ENCODE measurements at places on chromosomes 2 and 18.
A peak's percentile ranks its signal among the peaks of the same experiment; 100 is the strongest.

DNA sequence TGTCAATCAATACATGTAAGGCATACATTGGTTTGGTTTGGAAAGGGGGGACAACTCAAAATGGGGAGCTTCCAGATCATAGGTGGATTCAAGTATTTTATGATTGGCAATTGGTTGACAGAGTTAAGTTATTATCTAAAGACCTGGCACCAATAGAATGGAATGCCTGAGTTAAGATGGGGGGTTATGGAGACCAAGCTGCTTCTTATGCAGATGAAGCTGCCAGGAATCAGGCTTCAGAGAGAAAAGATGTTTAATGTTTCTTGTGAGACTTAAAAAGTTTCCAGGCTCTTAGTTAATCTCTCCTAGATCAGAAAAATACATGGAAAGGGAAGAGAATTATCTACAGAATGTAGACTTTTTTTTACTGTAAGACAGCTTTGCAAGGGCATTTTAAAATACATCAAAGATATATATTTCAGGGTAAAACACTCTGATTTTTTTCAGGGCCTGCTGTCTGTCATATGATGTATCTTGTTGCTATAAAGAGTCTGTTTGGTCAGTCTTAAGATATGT is 1343.2 kb upstream of the LRRTM1 start:
- no peak for DNase-seq

GRCh38 chr2:157318884-157319283 is 6.7 kb downstream of the ERMN start:
- no peak for DNase-seq

DNA sequence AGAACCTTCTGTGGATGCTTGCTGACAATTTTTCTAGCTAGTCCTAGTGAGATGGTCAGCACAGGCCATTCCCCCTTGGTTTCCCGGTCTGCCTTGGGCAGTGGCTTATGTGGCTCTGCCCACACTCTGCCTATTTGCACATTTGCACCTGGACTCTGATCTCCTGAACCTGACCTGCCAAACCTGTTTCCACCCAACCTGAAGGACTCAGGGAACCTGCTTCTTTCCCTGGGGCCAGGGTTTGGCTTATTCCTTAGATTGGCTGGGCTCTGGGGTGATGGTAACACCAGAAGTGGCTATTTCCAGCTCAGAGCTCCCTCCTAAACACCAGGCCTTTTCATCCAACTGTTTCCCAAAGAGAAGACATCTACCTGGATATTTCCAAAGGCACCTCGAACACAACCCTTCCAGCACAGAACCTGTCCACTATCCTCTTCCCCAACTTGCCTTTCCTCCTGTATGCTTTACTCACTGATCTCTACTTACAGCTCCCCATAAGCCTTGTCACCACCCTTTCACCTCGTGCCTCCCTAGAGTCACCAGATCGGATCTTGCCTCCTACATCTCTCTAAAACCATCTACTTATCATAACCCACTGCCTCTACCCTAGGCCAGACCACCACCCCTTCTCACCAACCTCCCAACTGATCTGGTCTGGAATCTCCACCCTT is 5.8 kb upstream of the MTA3 start:
- no peak for DNase-seq

DNA sequence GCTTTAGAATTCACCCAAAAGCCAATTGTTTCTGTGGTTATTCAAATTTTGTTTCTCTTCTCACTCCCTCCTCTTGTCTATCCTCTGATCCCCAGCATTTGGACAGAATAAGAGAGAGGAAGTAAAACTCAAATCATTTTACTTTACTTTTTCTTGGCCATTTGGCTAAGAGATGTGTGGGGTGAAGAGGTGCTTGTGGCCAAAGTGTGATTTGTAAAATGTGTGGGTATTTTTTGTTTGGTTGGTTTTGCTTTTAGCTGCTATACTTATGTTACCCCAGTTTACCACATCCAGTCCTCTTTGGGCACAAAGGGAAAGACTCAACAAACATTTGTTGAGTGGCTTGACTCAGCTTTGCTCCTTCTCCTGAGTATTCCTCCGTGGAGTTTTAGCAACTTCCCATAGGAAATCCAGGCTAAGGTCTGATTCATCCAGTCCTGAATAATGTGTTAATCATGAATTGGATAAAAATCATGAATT is 109.1 kb upstream of the CYP1B1 start:
- no peak for DNase-seq

GRCh38 chr2:240402566-240403272 is 32.7 kb upstream of the GPC1 start:
- DNase-seq: no peak

- peak; percentile 33 for DNase-seq
Measured at GRCh38 chr18:63292831-63293683, 26.5 kb downstream of the BCL2 start.

- DNase-seq: no peak
Measured at GRCh38 chr2:60853531-60853930, 27.8 kb upstream of the REL start.

DNA sequence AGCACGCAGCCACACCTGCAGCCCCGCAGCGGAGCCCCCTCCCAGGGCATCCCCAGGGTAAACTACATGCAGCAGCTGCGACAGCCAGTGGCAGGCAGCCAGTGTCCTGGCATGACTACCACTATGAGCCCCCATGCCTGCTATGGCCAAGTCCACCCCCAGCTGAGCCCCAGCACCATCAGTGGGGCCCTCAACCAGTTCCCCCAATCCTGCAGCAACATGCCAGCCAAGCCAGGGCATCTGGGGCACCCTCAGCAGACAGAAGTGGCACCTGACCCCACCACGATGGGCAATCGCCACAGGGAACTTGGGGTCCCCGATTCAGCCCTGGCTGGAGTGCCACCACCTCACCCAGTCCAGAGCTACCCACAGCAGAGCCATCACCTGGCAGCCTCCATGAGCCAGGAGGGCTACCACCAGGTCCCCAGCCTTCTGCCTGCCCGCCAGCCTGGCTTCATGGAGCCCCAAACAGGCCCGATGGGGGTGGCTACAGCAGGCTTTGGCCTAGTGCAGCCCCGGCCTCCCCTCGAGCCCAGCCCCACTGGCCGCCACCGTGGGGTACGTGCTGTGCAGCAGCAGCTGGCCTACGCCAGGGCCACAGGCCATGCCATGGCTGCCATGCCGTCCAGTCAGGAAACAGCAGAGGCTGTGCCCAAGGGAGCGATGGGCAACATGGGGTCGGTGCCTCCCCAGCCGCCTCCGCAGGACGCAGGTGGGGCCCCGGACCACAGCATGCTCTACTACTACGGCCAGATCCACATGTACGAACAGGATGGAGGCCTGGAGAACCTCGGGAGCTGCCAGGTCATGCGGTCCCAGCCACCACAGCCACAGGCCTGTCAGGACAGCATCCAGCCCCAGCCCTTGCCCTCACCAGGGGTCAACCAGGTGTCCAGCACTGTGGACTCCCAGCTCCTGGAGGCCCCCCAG is 254.1 kb downstream of the GLI2 start:
- DNase-seq: no peak

DNA sequence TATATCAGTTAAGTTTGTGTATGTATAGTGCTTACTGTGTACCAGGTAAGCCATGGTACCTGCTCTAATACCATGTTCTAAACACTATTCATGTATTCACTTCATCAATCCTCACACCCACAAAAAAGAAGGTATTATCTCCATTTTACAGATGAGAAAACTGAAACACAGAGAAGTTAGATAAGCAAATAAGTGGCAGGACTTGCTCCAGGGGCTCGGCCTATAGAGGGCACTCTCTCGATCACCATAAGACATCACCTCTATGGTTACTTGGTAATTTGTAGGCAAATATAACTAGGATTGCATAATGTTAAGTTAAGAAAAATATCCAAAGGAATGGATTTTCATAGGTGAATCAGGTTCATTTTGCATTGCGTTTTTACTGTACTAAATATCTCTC is 118.1 kb upstream of the FN1 start:
- DNase-seq: no peak

- DNase-seq: peak; percentile 46
Measured at GRCh38 chr2:37350034-37350433, 5.6 kb downstream of the QPCT start.

- DNase-seq: no peak
Measured at GRCh38 chr2:170846314-170846713, 29.6 kb downstream of the GAD1 start.

DNA sequence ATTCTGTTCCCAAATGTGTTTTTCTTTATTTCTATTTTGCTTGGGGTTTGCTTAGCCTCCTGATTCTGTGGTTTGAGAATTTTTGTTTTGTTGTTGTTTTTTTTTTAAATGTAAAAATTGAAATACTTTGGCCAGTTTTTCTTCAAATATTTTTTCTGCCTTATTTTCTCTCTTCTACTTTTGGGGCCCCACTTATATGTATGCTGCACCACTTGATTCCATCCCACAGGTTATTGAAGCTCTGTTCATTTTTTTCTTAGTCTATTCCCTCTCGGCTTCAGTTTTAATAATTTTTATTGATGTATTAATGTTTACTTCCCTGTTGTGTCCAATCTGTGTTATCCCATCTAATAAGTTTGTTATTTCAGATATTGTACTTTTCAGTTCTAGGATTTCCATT is 17.7 kb upstream of the VIT start:
- no peak for DNase-seq

DNA sequence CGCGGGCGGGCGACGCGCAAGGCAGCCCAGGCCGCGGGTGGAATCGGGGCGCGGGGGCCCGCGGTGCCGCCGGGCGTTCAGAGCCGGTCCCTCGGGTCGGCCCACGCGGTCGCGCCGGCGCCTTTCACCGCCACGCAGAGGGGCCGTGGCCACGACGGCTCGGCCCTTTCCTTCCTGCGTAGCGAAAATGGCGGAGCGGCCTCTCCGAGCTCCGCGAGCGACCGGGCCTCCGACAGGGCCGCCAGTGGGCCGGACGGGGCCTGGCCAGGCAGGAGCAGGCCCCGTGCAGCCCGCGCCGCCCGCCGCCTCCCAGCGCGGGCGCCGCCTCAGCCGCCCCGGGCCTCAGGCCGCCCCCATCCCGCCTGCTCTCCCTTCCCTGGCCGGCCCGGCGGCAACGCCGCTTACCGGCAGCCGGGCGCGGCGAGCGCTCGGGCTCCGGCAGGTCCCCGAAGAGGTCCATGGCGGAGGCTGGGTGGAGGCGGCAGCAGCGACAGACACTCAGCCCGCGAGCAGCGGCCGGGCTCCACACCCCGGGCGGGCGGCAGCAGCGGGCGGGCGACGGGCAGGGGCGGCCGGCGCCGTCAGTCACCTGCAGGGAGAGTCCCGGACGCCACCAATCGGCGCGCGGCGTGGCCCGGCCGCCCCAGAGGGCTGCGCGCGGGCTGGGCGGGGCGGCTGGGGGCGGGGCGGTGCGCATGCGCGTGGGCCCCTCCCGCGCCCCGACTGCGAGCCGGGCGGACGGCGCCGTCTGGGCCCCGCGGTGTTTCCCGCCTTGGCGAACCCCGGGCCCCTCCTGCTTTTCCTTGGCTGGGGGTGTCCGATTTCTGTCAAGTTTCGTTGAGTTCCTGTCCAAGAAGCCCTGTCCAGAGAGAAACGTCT is at the start of gene ILKAP:
Gene ILKAP (minus strand): TSS at position 602 of the 879 bp plus-strand sequence. CDS start 142 bp downstream, at position 460.
- DNase-seq: peak; percentile 89

GRCh38 chr2:40548521-40548920 is 96.6 kb upstream of the SLC8A1 start:
- no peak for DNase-seq

DNA sequence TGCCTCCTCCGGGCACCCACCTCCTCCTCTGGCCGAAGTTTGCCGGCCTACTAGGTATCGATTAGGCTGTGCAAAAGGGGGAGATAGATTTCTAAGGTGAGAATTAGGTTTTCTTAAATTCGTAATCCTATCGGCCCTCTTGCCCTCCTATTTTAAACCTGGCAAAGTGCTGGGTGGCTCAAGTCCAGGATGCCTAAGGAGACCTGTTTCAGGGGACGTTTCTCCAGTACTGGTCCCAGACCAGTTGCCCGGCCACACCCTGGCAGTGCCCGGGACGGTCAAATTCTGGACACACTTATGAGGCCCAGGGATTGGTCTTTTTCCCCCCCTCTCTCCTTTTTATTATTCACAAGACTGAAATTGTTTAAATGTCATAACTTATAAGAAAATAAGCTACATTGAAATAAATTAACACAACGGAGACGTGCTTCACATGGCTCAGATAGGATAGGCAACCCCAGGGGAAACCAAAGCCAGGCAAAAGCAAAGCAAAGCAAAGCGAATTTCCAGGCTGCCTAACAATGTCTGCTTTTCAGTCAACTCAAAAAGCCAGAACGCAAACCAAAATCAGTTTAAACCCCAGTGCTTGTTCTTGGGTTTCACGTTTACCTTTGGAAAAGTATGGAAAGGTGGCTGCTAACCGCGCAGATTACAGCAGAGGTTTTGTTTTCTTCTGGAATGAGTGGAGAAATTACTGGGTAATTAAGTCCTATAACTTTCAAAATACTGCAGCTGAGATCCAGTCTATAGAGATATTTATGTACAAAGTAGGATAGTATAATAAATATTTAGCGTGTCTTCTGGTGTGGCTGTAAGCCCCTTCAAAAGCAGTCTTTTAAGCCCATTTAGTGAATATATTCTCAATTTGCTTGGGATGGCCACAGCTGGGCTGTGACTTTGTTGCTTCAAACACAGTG is 3.0 kb downstream of the GBX2 start:
- DNase-seq: no peak

DNA sequence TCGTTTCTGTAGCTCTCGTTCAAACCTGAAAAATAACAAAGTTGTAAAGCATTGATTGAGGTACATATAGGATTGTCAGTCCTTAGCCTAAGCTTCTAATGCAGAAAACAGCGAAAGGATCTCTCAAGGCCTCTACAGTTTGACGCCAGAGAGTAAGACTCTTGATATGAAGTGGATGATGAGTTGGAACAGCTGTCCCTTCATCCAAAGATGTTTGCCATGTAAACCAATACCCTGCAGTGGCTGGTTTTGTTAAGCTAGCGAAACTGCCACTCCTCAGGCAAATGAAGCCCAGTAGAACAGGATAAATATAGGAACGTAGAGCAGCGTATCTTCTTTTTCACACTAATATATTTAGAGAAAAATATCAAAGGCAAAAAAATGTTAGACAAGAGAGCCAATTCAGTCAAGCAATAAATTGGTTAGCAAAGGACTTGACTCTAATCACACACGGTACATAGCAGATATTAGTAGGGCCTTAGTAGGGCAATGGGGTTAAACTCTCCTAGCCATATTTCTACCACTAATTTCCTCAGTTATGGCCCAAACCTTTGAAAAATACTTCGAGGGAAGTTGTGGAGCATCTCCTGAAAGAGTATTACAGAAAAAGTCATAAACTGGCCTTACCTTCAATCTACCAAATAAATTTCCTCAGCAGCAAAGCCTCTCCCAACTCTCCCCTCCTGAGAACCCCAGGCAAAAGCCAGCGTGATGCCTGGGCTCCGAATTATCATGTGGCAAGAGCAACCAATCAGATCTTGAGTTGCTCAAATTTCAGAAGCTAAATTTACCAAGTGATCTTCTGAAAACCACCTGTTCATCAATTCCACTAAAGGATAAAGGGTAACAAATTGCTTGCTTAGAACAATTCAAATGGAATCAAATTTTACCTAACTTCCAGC is at the start of gene NEB:
Gene NEB (minus strand): TSS at position 706 of the 902 bp plus-strand sequence. CDS start 1,320 bp downstream, outside the sequence.
- no peak for DNase-seq

DNA sequence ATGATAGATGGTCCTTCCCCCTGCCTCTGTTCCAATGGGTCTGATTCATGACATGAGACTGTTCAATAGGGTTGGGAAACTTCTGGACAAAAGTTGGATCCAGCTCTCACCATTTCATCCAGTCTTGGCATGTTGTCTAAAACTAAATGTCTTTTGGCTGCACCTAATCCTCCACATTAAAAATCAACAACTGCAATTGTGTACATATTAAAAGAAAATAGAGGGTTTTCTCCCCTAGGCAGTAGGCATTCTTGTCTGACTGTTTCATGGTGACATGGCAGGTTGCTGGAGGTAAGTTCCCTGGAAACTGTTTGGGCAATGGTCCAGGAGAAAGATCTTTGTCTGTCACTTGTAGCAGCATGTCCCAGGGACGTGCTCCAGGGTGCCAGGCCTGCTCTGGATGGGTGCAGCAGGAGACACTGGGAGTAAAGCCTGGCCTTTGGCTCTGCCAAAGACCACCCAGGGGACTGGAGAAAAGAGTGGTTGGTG is 135.8 kb downstream of the TCF4 start:
- DNase-seq: no peak

Measured in memory B cell (primary cell).